ENCODE measurements at places on chromosomes 16 and 17.
A peak's percentile ranks its signal among the peaks of the same experiment; 100 is the strongest.

GRCh38 chr17:59185997-59186396 is 23.8 kb upstream of the SMG8 start:
- no peak for DNase-seq

DNA sequence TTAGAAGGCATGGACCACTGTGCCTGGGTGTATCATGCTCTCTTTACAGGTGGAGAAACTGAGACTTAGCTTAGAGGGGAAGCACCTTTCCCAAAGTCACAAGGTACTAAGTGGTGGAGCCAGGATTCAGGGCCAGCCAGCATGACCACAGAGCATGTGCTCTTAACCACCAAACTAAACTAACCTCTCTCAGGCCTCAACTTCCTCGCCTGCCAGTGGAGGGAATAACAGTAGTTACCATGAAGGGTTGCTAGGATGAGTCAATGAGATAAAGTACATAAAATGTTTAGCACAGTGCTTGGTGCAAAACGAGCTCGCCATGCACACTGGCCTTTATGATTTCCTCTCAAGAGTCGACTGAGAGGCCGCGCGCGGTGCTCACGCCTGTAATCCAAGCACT is 6.4 kb upstream of the MYO1C start:
- DNase-seq: no peak

GRCh38 chr17:57422574-57423164 is 166.3 kb downstream of the MSI2 start:
- no peak for DNase-seq

DNA sequence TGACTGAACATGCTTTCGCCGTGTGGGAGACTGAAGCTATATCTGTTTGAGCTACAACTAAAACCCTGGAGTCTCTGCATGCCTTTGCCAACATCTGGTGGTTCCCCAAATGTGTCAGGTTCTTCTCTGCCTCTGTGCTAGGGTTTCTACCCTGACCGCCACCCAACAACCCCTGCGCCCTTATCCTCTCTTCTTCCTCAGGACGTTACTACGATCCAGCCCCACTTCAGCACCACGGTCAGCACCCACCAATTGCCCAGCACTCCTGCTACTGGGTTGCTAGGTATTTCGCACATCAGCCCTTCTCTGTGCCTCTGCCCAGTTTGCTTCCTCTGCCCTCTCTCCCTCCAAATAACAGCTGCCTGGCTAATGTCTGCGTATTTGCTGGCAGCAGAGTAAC is 106.3 kb upstream of the HSBP1 start:
- DNase-seq: peak; percentile 54

DNA sequence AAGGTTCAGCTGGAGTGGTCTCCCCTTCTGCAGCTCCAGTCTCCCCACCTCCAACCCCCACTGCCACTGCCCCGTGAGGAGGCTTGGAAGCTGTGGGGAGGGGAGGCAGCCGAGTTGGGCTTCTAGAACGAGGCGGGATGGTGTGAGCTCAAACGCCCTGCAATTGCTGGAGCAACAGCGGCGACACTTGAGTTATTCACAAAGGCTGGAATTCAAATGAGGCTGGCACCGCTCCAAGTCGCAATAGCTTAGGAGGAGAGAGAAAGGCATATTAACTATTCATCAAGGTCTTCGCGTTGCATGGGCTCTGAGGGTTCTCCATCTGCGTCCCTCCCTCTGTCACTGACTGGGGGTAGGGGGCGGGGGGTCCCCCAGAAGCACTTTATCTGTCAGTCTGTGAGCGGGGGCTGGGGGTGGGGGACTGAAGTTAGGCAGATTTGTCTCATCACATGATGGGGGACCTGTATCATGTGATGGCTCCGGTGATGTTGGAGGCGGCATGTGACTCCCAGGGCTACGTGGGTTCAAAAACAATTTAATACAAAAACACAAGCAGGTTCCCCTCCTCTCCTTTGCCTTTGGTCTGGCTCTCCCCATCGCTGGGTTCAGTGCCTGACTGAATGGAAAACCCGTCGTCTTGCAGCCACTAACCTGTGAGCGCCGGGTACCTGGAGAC is 70.5 kb downstream of the RBBP6 start:
- DNase-seq: peak; percentile 76

- no peak for DNase-seq
These were observed 175.4 kb downstream of the WSCD1 start for GRCh38 chr17:6245301-6246177.

Data from fibroblast of skin of abdomen (primary cell).